Upper lobe of right lung (tissue), 1 donor: ENCODE measurements at places on chromosomes 11 and 22.
A peak's percentile ranks its signal among the peaks of the same experiment; 100 is the strongest.

GRCh38 chr11:43918662-43919061 lies 23.8 kb upstream of the C11orf96 start:
- DNase-seq: no peak

DNA sequence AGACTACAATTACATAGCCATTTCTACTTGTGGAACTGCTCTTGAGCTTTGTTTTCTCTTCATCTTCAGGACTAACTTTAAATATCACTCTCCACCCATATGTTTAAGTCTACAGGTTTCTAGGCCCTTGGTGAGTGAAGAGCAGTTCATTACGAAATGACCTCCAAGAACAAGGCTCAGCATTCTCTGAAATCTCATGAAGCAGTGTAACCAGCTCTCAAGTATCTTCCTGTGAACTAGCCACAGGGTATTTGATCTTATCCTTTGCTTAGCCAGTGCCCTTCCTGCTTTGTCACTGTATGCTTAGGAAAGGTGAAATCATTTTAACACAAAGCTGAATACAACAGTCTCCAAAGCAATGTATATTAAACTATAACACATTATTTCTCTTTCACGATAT lies 20.4 kb upstream of the LYVE1 start:
- no peak for DNase-seq

DNA sequence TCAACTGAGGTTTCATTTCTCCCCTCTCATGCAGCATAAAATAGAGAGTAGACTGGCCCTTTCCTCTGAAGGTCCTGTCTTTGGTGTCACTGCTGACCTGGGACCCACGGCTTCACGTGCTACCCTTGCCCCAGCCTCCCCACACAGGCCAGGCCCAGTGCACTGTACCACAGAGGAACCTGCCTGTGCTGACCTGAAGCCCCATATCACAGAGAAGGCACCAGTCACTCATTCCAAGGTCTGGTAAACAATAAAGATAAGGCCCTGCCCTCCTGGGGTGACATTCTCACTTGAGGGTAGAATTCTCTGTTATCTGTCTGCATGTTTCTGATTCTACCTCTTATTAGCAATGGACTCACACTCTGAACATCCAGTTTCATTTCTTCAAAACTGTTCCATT lies 51.3 kb downstream of the RPL27A start:
- DNase-seq: no peak

DNA sequence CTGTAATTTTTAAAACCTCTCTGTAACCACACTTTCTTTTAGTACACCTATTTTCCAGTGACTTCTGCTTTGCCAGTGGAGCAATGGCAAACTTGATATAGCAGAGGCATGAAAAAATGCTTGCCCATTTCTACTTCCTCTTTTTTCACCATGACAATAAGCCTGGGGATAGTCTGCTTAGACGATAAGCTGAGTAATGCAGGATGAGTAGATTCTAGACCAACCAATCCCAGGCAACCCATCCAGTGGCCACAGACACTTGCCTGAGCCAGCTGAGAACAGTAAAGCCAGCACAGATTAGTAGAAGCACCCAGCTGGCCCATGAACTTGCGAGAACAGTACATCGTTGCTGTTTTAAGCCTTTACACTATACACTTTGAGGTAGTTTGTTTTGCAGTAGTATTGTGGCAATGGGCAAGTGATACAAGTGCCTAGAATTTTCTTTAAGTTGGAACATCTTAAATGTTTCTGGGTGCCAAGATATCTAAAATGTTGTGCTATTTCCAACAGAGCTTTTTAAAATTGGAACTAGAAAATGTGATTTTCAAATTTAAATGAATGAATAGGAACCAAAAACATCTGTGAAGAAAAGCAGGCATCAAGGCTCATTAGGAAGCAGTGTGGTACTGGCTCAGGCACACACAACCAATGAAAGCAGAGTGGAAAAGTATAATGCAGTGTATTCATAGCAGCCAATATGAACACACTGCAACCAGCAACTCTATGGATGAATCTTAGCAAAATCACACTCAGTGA lies 37.7 kb downstream of the DDI1 start:
- no peak for DNase-seq

DNA sequence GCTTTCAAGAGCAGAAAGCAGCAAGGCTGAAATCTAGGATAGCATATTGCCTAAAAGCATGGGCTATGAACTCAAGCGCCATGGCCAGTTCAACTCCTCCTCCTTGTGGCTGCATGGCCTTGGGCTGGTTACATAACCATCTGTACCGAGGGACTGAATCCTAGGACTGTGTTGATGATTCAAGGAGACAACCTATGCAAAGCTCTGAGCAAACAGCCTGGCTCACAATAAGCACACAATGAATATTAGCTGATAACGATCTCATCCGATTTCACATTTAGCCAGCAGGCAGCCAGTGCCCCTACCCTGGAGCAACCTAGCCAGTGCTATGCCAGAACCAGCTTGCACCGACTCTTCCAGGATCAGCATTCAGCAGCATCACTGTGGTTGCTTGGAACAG lies 698.4 kb downstream of the TBC1D22A start:
- DNase-seq: no peak

- DNase-seq: no peak
These were observed 583 bp upstream of the PKP3 start for GRCh38 chr11:393219-394033.

- DNase-seq: no peak
These were observed 481 bp downstream of the ANGPTL5 start for GRCh38 chr11:101915791-101916291.

DNA sequence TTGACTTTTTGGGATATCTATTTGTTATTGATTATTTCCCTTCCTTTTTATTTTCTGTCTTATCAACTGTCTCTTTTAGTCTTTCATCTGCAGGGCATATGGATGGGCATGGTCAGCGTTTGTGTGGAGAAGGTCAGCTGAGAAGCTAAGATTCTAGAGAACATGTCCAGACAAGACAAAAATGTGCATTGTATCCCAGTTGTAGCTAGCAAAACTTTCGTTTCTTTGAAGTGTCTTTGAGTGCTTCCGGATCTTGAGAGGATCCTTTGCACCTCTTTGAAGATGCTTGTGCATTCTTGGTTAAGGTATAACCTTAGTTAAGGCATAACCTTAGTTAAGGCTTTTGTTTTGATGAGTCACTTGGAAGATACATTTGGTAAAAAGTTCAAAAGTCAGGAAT lies 329.9 kb upstream of the LRRC4C start:
- DNase-seq: no peak

DNA sequence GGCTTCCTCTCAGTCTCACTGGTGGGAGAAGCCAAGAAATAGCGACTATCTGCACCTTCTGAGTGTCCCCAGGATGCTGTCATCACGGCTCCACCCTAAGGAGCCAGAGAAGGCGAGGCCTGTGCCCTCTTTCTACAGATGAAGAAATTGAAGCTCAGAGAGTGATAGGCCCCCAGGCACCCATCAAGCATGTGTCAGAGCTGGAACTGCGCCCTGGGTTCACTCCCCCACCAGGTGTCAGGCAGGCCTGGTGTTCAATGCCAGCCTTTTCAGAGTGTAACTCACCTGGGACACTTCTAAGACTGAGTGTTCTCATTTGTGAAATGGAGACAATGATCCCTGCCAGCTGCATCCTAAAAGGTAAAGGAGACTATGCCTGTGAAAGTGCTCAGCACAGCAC lies 127.3 kb upstream of the SEZ6L start:
- no peak for DNase-seq

- DNase-seq: no peak
These were observed 20.1 kb downstream of the SYT7 start for GRCh38 chr11:61560751-61561150.

DNA sequence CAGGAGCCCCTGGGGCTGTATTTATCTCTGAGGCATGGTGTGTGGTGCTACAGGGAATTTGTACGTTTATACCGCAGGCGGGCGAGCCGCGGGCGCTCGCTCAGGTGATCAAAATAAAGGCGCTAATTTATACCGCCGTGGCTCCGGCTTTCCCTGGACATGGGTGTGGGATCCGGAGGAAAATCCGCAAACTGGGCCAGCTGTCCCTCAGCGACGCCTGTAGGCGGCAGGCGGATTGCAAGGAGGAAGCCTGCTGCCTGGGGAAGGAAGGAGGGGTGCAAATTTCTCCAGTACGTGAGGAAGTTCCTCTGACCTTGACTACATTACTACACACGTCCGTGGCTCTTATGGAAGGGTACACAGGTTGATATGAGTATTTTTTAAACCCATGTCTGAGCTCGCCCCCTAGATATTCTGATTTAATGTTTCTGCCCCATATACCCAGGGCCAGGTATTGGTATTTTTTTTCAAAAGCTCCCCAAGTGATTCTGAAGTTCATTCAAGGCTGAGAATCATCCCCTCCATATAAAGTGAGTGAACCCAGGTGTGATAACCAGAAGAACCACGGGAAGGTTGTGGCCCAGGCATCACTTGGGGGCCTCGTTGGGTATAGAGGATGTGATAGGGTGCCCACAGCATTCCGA lies 2.8 kb downstream of the MYOD1 start:
- no peak for DNase-seq

DNA sequence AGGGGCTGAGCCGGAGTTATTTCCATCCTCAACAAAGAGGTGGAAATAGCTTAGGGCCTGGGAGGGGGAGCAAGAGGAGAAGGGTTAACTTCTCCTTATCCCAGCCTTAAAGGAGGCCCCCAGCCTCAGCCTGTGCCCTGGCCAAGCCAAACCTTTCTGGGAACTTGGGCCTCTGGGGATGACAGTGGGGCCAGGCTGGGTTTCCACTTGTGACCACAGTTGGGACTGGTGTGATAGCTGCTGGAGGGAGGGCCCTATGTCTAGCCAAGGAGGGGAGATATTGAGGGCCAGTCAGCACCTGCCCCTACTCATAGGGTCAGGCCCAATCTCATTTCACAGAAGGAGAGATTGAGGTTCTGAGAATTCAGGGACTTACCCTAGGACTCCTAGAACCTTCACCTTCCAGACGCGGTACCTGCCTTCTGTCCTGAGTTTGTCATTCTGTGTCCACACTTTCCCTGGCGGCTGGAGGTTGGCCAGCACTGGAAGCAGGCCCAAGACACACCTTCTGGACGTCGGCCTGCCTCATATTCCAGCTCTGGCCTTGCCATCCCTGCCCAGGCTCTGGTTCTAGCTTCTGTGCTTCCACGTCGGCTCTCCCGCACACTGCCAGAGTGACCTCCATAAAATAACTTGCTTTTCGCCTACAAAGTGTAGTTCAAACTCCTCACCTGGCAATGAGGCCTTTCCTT lies 3.1 kb downstream of the RELT start:
- peak; percentile 87 for DNase-seq

- DNase-seq: no peak
These were observed 19.8 kb downstream of the PIWIL4 start for GRCh38 chr11:94586978-94587377.

GRCh38 chr11:10205928-10206327 lies 88.1 kb downstream of the SBF2 start:
- DNase-seq: no peak

DNA sequence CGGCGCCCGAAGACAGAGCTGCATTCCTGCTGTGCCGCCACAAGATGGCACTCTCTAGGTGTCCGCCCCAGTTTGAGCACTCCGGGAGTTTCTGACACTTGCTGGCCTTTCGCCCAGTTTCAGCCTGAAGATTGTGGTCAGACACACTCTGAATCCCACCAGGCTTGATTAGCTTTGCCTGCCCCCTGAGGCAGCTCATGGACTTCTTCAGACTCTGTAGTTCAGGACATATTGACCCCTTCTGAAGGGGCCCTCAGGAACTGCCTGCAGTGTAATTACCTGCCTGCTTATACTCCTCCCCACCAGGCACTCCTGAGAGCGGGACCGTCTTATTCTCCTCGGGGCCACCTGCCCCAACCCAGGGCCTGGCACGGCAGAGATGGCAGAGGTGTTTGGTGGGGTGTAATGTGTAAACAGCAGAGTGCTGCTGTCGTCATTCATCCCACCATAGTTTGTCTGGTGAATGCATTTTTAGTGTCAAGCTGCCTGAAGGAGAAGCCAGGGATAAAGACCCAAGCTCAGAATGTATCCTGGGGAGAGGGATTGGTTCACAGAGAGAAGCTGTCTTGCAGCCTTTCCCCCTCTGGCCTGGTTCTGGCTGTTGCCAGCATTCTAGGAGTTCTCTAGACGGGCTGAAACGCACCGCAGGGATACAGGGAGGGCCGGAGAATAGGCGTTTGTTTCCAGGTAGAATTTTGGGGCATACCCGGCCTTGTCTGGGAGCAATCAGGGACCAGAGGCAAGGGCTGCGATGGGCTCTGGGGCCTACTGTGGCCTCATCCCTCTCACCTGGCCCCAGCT lies 46.4 kb downstream of the EIF3F start:
- peak; percentile 79 for DNase-seq

DNA sequence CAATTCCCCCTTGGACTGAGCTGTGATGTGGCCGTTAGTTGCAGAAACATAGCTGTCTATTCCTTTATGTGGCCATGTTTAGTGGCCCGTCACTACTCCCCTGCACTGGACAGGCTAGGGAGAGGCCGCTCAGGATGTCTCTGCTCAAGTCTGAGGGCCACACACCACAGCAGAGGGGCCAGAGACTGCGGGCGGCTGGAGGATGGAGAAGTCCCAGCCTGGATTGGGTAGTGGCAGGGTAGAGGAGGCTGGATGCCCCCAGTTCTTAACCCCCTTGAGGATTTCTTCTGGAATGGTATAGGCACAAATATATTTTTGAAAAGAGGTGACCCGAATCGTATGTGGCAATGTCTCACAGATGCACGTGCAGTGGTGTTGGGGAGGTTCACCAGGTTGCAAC lies 116.4 kb upstream of the B3GAT1 start:
- peak; percentile 30 for DNase-seq

- no peak for DNase-seq
These were observed 1025.2 kb downstream of the TBC1D22A start for GRCh38 chr22:47787501-47788227.

DNA sequence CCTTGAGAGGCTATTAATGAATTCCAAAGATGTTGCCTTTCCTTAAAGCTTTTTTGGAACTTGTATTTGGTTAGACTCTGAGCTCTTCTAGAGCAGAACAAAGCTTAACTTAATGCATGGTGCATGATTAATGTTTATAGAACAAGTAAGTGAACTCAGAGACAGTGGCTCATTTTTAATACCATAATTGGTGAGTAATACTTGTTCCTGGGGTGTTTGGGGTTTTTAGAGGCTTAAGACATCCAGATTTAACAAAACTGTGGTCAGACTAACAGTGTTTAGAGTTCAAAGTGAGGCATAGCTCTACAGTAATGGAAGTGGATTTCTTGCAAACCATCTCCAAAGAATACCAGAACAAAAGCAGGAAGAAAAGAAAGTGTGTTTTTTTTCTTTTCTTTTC lies 73.7 kb upstream of the CTSC start:
- DNase-seq: no peak

GRCh38 chr11:35292279-35292678 lies 127.1 kb downstream of the SLC1A2 start:
- no peak for DNase-seq

DNA sequence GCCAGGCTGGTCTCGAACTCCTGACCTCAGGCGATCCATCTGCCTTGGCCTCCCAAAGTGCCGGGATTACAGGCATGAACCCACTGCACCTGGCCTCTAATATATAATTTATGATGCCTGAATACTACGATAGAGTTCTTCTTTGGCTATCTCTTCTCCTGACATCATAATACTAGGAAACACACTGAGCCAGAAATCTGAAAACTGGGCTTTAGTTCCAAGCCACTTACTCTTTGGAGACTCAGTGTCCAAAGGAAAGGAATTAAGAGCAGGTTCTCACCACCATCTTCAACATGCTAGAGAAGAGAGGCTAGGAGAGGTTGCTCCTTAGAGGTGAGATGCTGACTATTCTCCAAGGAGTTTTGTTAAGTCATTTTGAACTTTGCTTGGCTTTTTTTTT lies 52.4 kb downstream of the UBASH3B start:
- no peak for DNase-seq

GRCh38 chr11:134407321-134407828 lies 4.7 kb downstream of the B3GAT1 start:
- DNase-seq: no peak
